ENCODE measurements at places on chromosomes 2 and 18.
A peak's percentile ranks its signal among the peaks of the same experiment; 100 is the strongest.

DNA sequence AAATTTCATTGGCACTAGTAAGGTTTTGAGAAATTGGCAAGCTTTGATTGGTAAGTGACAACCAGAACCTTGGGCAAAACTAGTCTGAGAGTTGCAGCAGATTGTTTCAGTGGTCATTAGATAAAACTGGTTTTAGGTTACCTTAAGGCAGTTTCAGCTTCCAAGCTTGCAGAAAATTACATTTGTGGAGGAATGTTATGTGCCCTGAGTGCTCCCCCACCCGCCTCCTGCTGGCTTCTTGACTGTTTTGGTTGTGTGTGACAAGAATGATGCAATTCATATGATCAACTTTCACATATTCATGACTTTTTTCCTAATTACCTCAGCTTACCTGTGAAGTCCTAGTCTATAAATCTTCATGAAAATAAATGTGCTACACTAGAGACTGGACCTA lies 599.5 kb upstream of the ZNF804A start:
- no peak for DNase-seq

DNA sequence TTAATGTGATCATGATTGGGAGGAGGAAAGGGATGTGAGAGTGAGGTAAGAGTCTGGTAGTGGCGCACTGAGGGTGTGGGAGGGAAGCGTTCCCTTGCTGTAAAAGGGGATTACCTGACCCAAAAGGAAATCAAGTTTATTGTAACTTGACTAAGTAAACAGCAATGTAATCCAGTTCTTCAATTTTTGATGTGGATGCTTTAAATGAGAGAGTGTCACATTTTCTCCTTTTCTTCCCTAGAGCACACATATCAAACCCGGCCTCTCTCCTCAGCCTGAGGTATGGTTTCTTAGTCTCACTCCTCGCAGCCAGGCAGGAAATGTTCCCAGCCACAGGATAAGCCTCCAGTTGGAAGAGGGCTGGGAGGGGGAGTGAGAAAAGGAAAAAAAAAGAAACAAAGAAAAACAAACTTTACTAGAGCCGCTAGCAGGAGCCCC lies 688 bp upstream of the ARHGAP28 start:
- no peak for DNase-seq

DNA sequence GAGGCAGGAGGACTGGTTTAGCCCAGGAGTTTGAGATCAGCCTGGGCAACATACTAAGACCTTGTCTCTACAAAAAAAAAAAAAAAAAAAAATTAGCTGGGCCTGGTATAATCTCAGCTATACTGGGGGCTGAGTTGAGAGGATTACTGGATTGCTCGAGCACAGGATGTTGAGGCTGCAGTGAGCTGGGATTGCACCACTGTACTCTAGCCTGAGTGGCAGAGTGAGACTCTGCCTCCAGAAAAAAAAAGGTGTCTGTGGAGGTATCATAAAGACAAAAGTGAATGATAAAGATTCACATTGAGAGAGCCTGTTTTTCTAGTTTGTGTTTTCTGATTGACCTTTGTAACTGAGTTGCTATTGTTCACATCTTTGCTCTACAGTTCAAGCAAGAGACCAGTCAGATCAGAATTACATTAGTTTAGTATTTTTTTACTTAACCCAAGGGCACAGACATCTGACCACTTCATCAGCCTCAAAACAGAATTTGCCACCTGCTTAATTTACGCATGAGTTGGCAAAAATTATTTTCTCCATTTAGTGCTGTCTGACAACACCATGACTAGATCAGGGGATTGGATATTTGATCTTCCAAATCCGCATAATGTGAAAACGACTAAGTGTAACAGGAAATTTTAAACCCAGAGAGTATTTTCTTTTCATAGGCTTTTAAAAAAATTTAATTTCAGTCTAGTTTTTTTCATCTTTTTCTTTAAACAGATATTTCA lies 271.0 kb downstream of the TGIF1 start:
- DNase-seq: no peak

- peak; percentile 49 for DNase-seq
Observed at GRCh38 chr2:224927011-224927410, 115.3 kb downstream of the DOCK10 start.

DNA sequence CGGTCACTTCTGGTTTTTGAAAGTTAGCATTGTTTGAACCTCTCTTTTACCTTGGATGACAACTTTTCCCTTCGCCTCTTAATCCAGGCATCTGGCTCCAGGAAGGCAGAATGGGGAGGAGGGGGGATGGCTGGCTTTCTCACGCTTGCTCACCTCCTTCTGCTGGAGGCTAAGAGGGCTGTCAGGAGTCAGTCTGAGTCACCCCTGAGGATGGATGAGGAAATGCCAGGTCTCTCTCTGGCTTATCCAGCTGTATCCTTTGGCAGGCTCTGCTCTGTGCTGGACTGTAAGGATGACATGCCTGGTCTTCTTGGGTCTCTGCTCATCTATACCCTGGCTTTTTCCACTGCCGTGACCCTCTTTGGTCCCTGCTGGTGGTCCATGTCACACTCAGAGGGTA lies 142.9 kb upstream of the GYPC start:
- no peak for DNase-seq

DNA sequence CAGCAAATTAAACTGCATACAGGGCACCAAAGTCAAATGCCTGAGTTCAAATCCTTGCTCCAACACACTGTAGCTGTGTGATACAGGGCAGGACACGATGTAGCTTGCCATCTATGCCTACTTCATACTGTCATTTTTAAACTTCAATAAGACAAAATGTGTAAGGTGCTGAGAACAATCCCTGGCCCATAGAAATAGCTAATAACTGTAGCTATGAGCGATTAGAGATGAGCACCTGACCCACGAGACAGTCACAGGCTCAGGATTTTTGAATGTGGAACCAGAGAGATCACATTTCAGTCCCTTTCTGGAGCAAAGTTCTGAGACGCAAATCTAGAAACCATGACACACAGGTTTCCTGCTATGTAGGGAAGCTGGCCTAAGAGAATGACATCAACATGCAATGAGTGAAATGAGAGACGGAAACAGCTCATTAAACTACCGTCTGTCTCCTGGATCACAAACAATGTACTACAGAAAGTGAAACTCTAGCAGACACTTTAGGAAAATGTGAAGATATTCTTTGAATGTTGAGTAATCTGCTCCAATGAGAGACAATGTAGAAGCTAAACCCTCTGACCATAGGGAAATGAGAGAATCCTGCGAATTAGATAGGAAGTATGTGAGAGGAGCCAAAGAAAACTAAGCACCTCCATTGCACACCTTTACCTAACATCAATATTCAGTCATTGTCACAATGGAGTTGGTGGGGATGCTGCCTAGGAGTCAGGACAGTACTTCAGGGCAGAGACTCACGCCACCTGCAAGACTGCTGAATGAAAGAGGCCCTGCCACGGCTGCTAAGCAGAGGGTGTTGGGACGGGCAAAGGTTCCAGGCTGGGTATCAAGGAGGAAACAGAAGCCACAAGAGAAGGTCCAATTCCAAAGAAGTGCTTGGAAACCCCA lies 25.5 kb downstream of the B4GALT6 start:
- peak; percentile 92 for DNase-seq

DNA sequence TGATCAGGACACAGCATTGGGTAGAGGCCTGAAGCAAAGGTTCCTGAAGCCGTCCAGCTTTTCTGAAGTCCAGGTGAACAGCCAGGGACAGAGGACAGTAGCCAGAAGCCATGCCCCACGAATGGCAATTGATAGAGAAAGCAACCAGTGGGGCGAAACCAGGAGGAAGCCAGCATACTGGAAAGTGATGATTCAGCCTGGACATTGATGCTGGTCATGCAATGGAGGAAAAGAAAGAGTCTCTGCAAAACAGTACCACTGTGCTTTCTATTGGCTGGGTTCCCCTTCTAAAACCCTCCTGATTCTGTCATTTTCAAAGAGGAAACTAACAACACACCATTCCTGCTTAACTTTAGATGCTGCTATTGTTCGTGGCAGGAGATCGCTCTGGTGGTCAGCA lies 221.4 kb upstream of the EPAS1 start:
- DNase-seq: peak; percentile 67

- DNase-seq: no peak
Observed at GRCh38 chr2:180907731-180908130, 72.7 kb upstream of the UBE2E3 start.

GRCh38 chr18:1891641-1892040 lies 679.7 kb downstream of the METTL4 start:
- no peak for DNase-seq

- DNase-seq: no peak
Observed at GRCh38 chr2:186220409-186220808, 265.7 kb upstream of the ZC3H15 start.

DNA sequence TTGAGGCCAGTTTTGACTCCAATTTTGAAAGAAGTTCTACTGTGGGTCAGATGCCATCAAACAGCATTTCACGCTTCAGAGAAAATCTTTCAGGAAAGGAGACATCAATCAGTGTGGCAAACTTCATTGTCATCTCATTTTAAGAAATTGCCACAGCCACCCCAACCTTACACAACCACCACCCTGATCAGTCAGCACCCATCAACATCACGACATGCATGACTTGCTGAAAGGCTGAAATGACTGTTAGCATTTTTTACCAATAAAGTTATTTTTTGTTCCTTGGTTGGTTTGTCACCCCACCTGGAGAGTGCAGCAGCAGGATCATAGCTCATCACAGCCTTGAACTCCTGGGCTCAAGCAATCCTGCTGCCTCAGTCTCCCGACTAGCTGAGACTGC lies 10.4 kb downstream of the DNAJC10 start:
- no peak for DNase-seq

GRCh38 chr2:117918608-117919007 lies 95.3 kb downstream of the CCDC93 start:
- DNase-seq: no peak

DNA sequence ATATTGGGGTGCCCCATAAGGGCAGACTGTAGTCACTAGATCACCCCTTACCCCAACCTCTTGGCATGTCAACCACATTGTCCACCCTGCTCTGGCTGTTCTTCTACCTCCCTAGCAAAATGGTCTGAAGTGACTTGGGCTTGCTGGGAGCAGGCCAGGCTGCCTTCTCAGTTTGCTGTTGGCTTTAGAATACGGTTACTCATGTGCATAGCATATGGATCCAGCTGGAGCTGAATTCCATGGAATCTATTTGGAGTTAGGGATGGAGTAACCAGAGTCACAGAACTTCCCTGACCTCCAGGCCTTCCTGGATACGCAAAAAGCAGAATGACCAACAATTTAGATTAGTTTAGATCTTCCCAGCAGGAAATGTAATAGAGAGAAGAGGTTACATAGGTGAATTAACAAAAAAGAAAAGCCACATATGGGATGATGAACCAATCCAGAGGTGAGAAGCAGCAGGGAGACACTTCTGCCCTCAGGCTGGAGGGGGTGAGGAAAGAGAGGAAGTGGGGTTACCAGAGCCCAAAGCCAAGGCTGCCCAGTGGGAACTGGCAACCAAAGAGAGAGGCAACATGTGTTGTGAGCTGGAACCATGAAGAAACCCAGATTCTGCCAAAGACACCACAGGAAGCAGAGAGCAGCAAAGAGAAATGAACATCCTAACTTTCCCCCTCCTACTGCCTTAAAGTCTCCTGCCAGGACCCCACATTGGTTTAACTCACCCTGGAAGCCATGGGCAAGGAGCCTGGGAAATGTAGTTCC lies 26.1 kb downstream of the PKDCC start:
- DNase-seq: no peak

DNA sequence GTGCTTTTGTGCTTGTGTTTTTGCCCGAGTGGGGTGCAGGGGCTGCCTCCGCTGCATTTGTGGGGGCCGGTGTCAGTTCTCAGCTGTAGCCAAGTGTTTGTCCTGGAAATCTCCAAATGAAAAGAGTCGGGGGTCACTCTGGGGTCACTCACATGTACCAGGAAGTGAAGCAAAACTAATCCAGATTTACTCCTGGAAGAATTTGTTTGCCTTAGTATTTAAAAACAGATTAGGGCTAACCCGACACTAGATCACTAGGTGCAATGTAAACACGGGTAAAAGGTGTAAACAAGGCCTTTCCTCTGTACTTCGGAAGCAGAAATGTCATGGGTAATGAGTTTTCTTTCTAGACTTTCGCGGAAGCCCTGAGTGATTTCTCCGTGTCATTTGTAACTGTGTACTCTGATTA lies 50.3 kb downstream of the GBX2 start:
- no peak for DNase-seq

GRCh38 chr18:73693091-73693490 lies 454.5 kb downstream of the FBXO15 start:
- no peak for DNase-seq

- DNase-seq: no peak
Observed at GRCh38 chr2:10016802-10017258, 26.5 kb upstream of the KLF11 start.

- DNase-seq: no peak
Observed at GRCh38 chr2:139544186-139544851, 764.1 kb upstream of the NXPH2 start.

DNA sequence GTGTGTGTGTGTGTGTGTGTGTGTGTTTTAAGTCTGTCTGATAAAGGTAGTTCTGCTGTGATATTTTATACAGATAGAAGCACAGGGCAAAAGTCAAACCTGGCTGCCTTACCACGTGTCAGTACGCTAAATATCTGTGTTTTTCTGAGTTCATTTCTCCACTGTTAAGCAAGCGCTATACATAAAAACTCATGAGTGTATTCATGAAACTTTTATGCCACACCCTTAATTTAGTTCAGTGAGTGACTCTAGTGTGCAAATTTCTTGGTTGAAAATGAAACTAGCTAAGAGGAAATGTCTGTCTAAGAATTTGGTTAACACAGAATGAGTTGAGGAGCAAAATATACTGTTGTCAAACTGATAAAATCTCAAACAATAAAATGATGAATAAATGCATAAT lies 11.2 kb downstream of the CASP10 start:
- DNase-seq: peak; percentile 71

DNA sequence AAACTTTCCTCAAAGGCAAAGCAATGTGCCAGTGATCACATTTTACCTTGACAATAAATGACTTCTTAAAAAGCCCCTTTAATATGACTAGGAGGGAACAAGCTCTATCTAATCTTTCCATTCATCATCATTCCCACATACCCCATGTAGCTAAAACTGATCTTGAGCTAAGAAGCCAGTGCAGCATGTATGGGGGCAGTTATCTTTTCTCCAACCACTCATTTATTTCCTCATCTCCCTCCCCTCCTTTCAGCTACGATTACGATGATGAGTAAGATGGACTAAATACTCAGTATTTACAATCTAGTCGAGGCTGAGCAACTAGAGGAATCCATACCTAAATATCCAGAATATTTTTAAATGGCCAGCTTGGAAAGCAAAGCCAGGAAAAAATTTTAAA lies 35.5 kb downstream of the PNO1 start:
- DNase-seq: no peak

Data from suppressor macrophage treated with lipopolysaccharide for 4 hours (primary cell).